Left renal cortex interstitium (tissue), 4 donors: ENCODE measurements at places on chromosomes 3 and 15.

GRCh38 chr3:134516905-134517304 lies 31.0 kb downstream of the CEP63 start:
- DNase-seq, result no peak

- no peak for DNase-seq
Observed at GRCh38 chr3:193620650-193621049, 27.6 kb downstream of the OPA1 start.

DNA sequence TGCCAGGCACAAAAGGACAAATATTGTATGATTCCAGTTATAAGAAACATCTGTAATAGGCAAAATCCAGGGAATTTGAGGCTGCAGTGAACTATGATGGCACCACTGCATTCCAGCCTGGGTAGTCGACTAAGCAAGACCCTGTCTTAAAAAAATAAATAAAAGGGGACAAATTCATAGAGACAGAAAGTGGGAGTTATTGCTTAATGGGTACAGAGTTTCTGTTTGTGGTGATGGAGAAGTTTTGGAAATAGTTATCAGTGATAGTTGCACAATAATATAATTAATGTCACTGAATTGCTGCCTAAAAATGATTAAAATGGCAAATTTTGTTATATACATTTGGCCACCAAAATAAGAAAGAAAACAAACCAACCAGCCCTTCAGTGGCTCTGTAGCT lies 27.6 kb upstream of the CNBP start:
- no peak for DNase-seq

- no peak for DNase-seq
Observed at GRCh38 chr3:67906261-67906660, 251.8 kb upstream of the SUCLG2 start.

DNA sequence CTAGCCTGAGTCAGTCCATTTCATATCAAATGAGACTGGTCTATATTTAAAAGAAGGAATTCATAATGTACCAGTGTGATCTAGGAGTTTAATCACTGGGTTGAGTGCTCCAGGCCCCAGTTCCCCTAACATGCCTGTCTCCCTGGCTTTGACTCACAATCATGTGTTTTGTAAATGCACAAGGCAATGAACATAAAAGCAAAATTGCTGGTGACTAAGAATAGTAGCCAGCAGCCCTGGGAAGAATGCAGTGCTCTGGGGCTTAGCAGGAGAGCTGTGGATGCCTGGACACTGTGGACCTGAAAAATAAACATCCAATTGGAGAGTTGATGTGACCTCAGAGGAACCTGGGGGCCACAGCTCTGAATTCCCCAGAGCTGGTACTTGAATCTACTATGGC lies 50.3 kb downstream of the SYNPR start:
- no peak for DNase-seq

DNA sequence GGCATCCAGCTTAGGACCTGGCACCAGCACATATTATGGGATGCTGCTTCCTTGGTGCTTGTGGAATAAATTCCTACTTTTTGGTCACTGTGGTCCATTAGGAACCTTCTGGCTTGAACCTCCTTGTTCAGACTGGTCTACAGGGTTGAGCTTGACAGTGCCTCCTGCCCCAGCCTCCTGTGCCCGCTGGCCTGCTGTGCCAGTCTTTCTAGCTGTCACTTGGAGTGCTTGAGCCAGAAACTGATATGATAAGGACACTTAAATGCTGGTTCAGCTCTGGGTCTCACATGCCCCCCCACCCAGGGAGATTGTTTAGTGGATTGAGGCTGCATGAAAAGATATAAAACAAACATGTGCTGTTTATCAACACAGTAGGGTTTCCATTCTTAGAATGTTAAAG lies 147.8 kb downstream of the SLCO3A1 start:
- DNase-seq, result no peak
